AG09309 (cell line): ENCODE measurements at places on chromosomes 12 and 14.

DNA sequence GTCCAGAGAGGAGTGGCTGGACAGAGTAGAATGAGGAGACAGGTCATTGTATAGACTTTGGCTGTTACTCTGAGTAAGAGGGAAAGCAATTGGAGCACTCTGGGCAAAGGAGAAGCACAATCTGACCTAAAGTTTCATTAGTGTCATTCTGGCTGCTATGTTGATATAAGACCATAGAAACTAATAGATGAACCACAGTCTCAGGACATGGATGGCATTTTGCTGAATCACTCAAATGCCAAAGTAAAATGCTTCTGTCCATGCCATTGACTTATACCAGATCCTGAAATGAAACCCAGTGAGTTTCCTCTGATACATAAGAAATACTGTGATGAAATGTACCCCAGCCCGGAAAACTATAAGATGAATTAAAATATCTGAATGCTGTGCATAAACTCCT lies 65.8 kb upstream of the COCH start:
- DNase-seq, result no peak

DNA sequence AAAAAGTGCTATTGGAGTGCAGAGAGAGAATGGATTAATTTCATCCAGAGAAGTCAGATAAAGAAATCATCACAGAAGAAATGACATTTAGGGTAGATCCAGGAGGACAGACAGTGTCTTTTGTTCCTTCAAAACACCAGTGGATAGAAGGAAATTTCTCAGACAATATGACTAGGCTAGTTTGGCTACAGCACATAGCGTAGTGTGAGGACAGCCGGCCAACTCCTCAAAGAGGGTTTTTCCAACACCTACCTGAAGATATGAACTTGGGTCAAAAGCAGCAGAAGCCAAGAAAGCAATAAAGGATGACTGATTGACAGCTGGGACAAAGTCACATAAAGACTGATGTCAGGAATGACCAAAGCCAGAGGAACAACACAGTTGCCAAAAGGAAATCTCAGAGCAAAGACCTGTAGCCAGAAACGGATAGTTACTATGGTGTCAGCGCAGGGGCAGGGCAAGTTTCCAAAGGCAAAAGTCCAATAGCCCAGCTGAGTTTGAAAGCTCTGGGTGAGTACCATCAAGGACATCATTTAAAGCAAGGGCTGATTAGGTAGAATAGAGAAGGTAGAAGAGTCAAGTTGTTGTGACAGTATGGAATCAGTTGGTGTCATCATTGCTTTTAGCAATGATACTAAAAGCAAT lies 58.7 kb upstream of the PDE3A start:
- DNase-seq, result no peak

DNA sequence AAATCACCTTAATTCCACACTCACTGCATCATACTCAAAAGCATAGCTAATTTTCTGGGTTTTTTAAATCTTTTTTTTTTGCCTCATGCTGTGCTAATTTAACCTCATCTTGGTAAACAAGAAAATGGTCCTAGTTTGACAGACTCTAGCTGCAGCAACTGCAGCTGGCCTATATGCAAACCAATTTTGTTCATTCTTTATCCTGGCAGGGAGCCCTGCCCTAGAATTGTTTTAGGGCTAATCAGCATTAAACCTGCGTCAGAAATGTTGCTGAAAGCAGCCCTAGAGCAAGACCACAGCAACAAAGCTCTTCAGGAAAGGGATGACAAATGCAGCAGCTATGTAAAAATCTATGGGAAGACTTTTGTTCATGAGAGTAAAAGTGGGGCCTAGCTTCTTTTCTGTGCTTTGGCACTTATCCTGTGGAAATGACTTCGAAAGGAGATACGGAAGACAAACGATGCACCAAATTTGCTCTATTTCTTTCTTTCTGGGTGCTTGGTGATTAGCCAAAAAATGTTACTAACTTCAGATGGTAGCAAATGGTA lies 72.2 kb downstream of the DENND5B start:
- DNase-seq, result peak; percentile 99

GRCh38 chr12:116594325-116595038 lies 35.3 kb downstream of the MAP1LC3B2 start:
- DNase-seq, result no peak

- DNase-seq, result no peak
These were observed 1.5 kb downstream of the P3H3 start for GRCh38 chr12:6829536-6830220.

GRCh38 chr14:103629503-103630121 lies 601 bp downstream of the KLC1 start:
- no peak for DNase-seq

GRCh38 chr12:120468821-120469449 lies 613 bp downstream of the SRSF9 start:
- no peak for DNase-seq

DNA sequence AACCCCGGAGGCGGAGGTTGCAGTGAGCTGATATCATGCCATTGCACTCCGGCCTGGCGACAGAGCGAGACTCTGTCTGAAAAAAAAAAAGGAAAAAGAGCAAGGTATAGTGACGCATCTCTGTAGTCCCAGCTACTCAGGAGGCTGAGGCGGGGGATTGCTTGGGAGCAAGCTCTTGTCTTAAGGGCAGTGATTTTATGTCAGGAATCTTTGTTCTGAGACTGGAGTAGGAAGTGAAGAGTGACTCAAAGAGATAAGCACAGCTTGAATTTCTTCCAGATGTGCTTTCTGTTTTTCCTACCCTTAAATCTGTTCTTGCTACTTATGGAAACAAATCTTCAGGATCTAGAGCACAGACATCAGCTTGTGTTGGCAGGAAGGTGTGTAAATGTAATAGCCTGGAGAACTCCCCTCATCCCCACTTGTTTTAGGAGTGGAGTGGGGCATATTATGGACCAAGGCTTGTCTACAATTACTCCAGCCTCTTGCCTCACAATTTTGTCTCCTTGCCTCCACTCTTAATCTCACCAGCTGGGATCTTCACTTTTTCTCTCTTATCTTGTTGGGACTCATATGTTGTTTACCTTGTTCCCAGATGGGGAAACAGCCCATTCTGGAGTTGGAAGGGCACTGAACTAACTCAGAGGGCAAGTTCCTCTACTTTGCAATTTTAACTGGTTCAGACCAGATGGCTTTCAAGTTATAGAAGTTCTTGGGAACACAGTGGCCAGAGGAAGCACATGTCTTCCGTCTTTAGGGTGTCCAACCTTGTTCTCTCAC lies 7.5 kb downstream of the TMED2 start:
- DNase-seq, result peak; percentile 24

- no peak for DNase-seq
These were observed 179.6 kb downstream of the TBX5 start for GRCh38 chr12:114226241-114226928.

GRCh38 chr12:127542931-127543330 lies 724.0 kb upstream of the TMEM132C start:
- DNase-seq, result no peak

- no peak for DNase-seq
These were observed 2.4 kb upstream of the KRT8 start for GRCh38 chr12:52907092-52907810.

DNA sequence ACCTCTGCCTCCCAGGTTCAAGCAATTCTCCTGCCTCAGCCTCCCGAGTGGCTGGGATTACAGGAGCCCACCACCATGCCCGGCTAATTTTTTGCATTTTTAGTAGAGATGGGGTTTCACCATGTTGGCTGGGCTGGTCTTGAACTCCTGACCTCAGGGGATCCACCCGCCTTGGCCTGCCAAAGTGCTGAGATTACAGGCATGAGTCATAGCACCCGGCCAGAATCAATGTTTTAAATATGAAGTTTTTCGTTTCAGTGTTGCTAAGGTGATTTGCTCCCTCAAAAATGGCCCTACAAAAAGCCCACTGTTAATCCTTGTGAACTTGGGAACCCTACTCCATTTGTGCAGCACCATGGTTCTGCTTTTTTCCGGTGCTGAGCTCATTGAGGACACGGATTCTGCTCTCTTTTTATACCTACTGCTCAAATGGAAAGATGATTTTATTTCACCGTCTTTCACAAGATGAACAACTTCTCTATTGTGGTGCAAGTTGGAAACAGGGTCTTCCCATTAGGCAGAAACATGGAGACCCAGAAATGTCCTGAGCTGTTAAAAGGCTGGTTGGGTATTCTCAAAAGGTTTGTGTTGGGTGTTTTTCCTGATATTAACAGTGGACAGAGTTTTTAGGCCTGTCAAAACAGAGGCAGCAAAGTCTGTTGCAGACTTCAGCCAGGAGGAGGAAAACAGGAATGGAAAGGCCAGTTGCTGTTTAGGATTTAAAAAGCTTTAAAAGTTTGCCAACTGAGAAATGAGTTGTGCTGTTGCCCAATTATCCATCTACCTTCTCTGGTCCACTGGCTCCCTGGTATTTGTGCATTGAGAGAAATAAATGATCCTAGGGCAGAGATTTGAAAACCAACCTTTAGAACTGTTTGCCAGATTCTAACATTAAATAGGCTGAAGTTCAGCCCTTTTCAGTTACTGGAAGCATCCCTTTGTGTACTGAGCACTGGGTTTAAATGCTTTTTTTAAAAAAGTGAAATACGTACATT lies 85.8 kb downstream of the ATP23 start:
- no peak for DNase-seq

DNA sequence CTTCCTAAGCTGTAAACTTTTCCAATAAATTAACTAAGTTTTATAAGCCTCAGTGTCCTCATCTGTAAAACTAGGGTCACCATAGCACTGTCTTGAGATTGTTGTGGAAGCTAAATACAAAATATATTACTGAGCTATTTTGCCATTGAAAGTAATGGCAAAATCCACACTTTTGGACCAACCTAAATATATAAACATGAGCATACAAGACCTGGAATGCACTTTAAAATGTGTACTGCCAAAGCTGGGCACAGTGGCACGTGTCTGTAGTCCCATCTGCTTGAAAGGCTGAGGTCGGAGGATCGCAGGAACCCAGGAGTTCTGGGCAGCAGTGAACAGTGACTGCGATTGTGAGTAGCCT lies 29.8 kb upstream of the SINHCAF start:
- no peak for DNase-seq

DNA sequence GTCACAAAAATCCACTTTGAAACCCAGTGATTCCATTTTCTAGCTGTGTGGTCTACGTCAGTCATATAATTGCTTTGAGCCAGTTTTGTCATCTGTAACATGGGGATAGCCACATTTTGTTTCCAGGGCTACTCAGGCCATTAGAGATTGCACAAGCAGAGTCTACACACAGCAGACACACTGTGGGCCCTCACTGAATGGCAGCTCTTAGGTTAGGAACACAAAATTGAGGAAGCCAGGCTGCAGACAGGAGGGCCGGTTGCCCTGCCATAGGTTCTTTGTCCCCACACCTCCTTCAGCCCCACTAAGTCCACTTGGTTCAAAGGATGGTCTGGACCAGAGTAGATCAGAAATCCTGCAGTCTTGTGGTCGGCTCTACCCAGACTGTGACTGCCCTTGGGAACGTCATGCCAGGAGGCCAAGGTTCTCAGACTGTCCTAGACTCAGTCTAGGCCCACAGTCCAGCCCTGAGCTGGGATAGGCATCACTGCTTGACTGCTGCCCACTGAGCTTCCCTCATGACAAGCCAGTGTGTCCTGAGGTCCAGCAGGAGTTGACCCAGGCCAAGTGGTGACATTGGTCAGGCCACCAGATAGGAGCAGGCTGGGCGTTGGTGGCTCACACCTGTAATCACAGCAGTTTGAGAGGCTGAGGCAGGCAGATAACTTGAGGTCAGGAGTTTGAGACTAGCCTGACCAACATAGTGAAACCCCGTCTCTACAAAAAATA lies 3.8 kb upstream of the MYH7 start:
- DNase-seq, result no peak

DNA sequence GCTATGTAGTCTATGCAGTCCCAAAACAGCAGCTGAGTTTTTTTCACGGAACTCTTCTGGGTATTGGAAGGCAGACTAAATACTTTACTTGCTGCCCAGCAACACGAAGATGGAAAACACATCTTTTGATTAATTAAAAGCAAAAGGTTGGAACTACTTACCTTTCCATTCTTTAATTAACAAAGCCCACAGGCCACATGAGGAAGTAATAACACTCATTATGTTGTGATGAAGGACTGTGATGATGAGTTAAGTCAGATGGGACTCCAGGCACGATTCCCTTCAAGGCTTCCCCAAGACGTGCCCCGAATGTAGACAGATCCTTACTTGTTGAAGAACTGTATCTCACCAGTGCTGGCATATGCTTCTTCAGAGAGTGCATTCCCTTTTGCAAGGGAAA lies 129.0 kb downstream of the WIF1 start:
- DNase-seq, result no peak

GRCh38 chr14:89911010-89911919 lies 43.3 kb downstream of the EFCAB11 start:
- DNase-seq, result peak; percentile 20

GRCh38 chr14:77133720-77134338 lies 7.8 kb downstream of the ZDHHC22 start:
- no peak for DNase-seq

- no peak for DNase-seq
These were observed 21.2 kb upstream of the INSM2 start for GRCh38 chr14:35512765-35513164.

DNA sequence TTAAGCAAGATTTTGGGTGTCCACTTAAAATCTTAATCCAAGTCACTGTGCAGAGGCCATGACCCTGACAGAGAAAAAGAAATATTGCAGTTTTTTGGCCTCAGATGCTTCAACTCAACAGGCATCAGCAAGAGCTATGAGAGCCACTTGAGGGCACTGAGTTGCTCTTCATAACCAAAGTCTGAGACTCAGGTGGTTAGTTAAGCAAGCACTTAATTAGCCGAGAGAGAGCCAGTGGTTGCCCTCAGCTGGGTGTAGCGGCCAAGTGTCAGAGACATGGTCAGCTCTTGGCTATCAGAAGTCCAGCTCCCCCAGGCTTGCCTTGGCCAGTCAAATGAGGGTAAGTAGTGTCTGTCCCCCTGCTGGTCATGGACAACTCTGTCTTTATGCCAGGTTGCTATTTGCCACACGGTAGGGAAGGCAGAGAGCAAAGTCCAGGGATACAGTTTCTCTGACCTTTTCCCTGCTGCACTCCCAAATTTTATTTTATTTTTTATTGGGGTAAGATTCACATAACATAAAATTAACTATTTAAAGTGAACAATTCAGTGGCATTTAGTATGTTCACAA lies 9.0 kb upstream of the KRT71 start:
- DNase-seq, result no peak

DNA sequence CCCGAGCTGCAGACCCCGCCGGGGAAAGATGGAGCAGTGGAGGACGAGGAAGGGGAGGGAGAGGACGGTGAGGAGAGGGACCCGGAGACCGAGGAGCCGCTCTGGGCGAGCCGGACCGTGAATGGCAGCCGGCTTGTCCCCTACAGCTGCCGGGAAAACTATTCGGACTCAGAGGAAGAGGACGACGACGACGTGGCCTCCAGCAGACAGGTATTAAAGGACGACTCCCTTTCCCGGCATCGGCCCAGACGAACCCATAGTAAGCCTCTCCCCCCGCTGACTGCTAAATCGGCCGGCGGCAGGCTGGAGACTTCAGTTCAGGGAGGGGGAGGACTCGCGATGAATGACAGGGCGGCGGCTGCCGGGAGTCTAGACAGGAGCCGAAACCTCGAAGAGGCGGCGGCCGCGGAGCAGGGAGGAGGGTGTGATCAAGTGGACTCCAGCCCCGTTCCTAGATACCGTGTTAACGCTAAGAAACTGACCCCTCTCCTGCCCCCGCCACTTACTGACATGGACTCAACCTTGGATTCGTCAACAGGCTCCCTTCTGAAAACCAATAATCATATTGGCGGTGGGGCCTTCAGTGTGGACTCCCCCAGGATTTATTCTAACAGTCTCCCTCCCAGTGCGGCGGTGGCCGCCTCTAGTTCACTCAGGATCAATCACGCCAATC lies 962 bp downstream of the LEMD3 start:
- no peak for DNase-seq
